NCI-H748 treated with DMSO at 0.1 percent for 48 hours (cell line): ENCODE measurements at places on chromosomes 6 and 20.
A peak's percentile ranks its signal among the peaks of the same experiment; 100 is the strongest.

DNA sequence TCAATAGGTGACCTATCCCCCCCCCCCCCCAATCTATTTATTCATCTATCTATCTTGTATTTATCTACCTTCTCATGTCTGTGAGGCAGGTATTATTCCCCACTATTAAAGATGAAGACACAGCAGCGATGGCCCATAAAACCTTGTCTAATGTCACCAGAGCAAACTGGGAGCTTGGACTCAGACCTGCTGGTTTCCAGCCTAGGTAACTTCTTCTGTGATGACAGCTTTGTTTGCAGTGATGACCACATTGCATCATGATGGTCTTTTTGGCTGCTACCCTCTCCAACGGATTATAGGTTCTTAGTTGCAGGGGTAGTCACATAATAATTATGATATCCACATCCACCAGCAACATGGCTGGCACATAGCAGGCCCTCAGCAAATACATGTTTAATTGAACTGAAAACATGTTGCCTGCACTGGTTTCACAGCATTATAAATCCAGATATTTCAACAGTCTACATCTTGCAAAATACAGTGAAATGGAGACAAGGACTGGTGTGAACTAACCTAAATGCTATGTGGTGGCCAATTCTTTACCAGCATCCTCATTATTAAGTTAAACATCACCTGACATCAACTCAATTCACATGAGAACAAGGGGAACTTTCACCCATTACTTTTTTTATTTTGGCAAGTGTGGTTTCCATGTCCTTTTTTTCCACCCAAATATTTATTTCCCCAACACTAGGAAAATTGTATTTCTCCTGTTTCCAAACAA lies 712.5 kb upstream of the NRSN1 start:
- no peak for DNase-seq

DNA sequence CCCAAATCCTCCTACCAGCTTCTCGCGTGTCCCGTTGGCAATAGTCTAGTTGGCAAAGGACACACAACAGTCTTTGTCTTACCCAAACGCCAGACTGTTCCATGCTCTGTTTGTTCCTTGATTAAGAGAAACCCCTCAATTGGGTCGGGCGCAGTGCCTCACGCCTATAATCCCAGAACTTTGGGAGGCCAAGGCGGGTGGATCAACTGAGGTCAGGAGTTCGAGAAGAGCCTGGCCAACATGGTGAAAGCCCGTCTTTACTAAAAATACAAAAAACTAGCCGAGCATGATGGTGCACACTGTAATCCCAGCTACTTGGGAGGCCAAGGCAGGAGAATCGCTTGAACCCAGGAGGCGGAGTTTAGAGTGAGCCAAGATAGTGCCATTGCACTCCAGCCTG lies 153.7 kb downstream of the GRM4 start:
- no peak for DNase-seq

GRCh38 chr6:29183594-29183993 lies 12.9 kb downstream of the OR2J2 start:
- no peak for DNase-seq

GRCh38 chr20:16583474-16583873 lies 10.2 kb upstream of the KIF16B start:
- DNase-seq = no peak

DNA sequence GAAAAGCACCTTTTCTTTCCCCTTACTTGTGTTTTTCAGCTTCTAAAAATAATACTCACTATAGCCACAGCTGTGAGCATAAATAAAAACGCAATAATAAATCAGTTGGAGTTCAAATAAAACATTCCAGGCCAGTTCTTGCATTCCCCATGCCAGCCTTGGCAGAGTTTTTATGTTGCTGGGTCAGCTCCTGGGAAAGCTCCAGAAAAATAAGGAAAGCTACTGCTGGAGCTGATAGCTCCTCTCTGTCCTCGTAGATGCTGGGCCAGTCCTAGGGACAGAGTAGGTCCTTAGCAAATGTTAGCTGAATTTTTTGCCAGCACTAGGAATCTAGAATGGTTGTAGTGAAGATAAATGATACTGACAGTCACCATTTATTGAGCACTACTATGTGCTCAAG lies 389.0 kb upstream of the SYNCRIP start:
- DNase-seq = no peak

- peak; percentile 32 for DNase-seq
These were observed 3.1 kb downstream of the NTSR1 start for GRCh38 chr20:62711703-62712101.
